A549 treated with CORT108297 at 1 μM for 4 hours (cell line): ENCODE measurements at places on chromosomes 12 and 14. TPM values are rescaled to one million over a fixed set of nuclear protein-coding genes. Genes with fewer than 3 reads are reported as not detected.

PHETA1 gene
- 5.5 to 9.7 TPM (median 8.8 TPM) in 5 replicates for total RNA-seq

FITM1 gene
- total RNA-seq, result 0.07 to 0.15 TPM in 2 of 5 replicates, not detected in the others

BLTP3B gene
- total RNA-seq, result 10.3 to 12.8 TPM (median 12.1 TPM) in 5 replicates

JAG2 gene
- total RNA-seq, result 18.3 to 31.3 TPM (median 28.9 TPM) in 5 replicates

CD163 gene
- 0.02 to 0.07 TPM in 2 of 5 replicates, not detected in the others for total RNA-seq

KITLG gene
- total RNA-seq, result 10.4 to 15.3 TPM (median 11.9 TPM) in 5 replicates

PPM1A gene
- total RNA-seq, result 33.9 to 44.6 TPM (median 36.9 TPM) in 5 replicates

NRXN3 gene
- 0.75 to 1.2 TPM (median 1.0 TPM) in 5 replicates for total RNA-seq

RBP5 gene
- not detected in 5 replicates for total RNA-seq

PRKAG1 gene
- 39.5 to 47.6 TPM (median 41.3 TPM) in 5 replicates for total RNA-seq

HRK gene
- 0.55 to 0.76 TPM (median 0.72 TPM) in 5 replicates for total RNA-seq

LRRC43 gene
- 0.07 to 0.37 TPM (median 0.21 TPM) in 5 replicates for total RNA-seq

CDH24 gene
- 3.0 to 5.9 TPM (median 5.2 TPM) in 5 replicates for total RNA-seq

ASIC1 gene
- 4.6 to 6.8 TPM (median 6.2 TPM) in 5 replicates for total RNA-seq

TAS2R8 gene
- total RNA-seq, result not detected in 5 replicates

NGB gene
- not detected in 5 replicates for total RNA-seq

SLC10A1 gene
- not detected in 5 replicates for total RNA-seq

ACSM4 gene
- total RNA-seq, result not detected in 5 replicates

NANOG gene
- not detected in 5 replicates for total RNA-seq

FGFR1OP2 gene
- 26.9 to 33.6 TPM (median 27.2 TPM) in 5 replicates for total RNA-seq

TEX52 gene
- total RNA-seq, result not detected in 5 replicates

TBX5 gene
- not detected in 5 replicates for total RNA-seq

OASL gene
- total RNA-seq, result 3.5 to 5.0 TPM (median 4.5 TPM) in 5 replicates

ACOT6 gene
- not detected in 5 replicates for total RNA-seq

FANCM gene
- total RNA-seq, result 5.5 to 6.4 TPM (median 5.5 TPM) in 5 replicates

STAC3 gene
- 0.33 to 0.47 TPM (median 0.42 TPM) in 5 replicates for total RNA-seq

DIO2 gene
- 5.7 to 7.5 TPM (median 6.1 TPM) in 5 replicates for total RNA-seq

LTBP2 gene
- 9.9 to 14.2 TPM (median 11.0 TPM) in 5 replicates for total RNA-seq

ARHGDIB gene
- total RNA-seq, result 0.75 to 1.6 TPM (median 1.3 TPM) in 5 replicates

BDKRB2 gene
- 1.9 to 3.3 TPM (median 2.9 TPM) in 5 replicates for total RNA-seq

ALG10 gene
- total RNA-seq, result 4.4 to 7.3 TPM (median 5.0 TPM) in 5 replicates

FOS gene
- total RNA-seq, result 6.8 to 9.1 TPM (median 7.8 TPM) in 5 replicates

RNF212B gene
- not detected in 5 replicates for total RNA-seq

ADAMTS20 gene
- not detected in 5 replicates for total RNA-seq

KRT71 gene
- total RNA-seq, result 0.05 TPM in 1 of 5 replicates, not detected in the others

SMCO2 gene
- total RNA-seq, result 0.10 to 0.34 TPM (median 0.25 TPM) in 4 of 5 replicates, not detected in the other

KRT75 gene
- total RNA-seq, result 0.13 to 0.21 TPM (median 0.16 TPM) in 5 replicates

ANG gene
- 8.0 to 13.7 TPM (median 9.4 TPM) in 5 replicates for total RNA-seq

FBLN5 gene
- 2.4 to 3.3 TPM (median 2.8 TPM) in 5 replicates for total RNA-seq

WNT1 gene
- total RNA-seq, result 0.17 TPM in 1 of 5 replicates, not detected in the others

CMA1 gene
- total RNA-seq, result not detected in 5 replicates

B4GALNT1 gene
- 33.2 to 55.1 TPM (median 48.9 TPM) in 5 replicates for total RNA-seq

C12orf75 gene
- total RNA-seq, result 116 to 157 TPM (median 123 TPM) in 5 replicates

SPRING1 gene
- 14.8 to 27.4 TPM (median 24.8 TPM) in 5 replicates for total RNA-seq

DLK1 gene
- total RNA-seq, result 0.25 to 0.46 TPM (median 0.38 TPM) in 5 replicates

NRDE2 gene
- 8.4 to 10.3 TPM (median 9.3 TPM) in 5 replicates for total RNA-seq

AJUBA gene
- total RNA-seq, result 35.7 to 49.4 TPM (median 39.5 TPM) in 5 replicates

TGM1 gene
- total RNA-seq, result 0.65 to 1.3 TPM (median 1.1 TPM) in 5 replicates

SLC6A12 gene
- 0.51 to 1.1 TPM (median 0.69 TPM) in 5 replicates for total RNA-seq

MYF5 gene
- not detected in 5 replicates for total RNA-seq

LPCAT3 gene
- total RNA-seq, result 27.0 to 31.7 TPM (median 28.9 TPM) in 5 replicates

KNTC1 gene
- 22.1 to 24.1 TPM (median 23.3 TPM) in 5 replicates for total RNA-seq

NOC4L gene
- total RNA-seq, result 42.7 to 62.9 TPM (median 62.1 TPM) in 5 replicates

SETD1B gene
- total RNA-seq, result 10.1 to 15.2 TPM (median 13.6 TPM) in 5 replicates

AICDA gene
- 0.05 to 0.13 TPM (median 0.11 TPM) in 4 of 5 replicates, not detected in the other for total RNA-seq

AQP2 gene
- total RNA-seq, result not detected in 5 replicates

TAS2R20 gene
- total RNA-seq, result 0.07 to 0.13 TPM (median 0.10 TPM) in 5 replicates
